Activated T-cell treated with anti-CD3 and anti-CD28 coated beads, Interleukin-2, amount 50 U/mL, for 1 hour (primary cell): ENCODE measurements at places on chromosomes 2 and 18.

DNA sequence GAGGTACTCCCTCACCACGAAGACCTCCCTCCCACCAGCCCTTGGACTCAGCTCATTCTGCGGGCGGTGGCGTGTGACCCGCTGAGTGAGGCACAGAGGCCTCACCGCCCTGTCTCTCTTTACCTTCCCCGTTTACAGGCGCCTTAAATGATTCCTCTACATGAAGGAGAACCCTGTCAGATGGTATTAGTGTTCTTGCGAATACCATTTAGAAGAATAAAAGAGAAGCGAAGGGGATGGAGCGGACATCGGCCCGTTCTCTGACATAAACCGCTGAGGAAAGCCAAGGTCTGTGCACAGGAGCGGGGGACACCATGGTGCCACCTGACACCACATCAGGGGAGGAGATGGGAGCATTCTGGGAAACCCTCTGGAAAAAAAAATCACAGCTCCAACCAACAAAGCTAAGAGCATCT lies 179.8 kb downstream of the HDAC4 start:
- DNase-seq = no peak

- DNase-seq = no peak
Observed at GRCh38 chr2:71803398-71803797, 344.3 kb downstream of the CYP26B1 start.

DNA sequence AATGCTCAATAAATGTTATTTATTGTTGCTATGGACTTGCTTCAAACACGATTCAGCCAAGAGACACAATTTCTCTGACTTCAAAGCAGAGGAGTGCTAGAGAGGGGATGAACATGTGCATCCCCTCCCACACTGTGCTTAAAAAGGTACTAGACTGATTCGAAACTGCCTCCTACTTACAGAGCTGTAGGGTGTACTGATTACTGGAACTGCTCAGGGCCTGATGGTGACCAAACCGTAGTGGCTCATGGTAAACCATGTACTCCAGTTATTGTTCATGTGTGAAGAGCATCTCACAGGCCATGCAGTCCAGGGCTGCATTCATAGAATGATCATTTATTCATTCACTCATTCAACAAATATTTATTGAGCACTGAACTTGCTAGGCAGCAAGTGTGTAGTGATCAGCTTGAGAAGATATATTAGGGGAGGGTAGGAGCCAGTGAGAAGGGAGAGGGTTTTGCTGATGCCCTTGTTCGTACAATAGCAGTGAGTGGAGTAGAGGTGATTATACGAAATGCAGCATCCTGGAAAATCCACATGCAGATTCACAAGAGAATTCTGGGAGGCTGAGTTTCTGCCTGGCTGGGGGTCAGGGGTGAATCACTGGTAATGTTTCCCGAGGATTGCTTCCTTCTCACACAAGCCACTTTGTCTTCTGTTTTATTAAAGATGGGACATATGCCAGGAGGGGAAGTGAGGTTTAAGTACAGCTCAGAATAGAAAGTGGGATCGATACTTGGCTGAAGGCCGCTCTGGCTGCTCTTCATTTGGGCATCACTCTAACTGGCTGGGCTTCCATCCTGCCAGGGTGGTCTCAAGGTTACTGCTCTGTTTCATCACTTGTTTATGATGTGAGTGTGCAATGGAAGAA lies 245.4 kb downstream of the RAD51AP2 start:
- no peak for DNase-seq

DNA sequence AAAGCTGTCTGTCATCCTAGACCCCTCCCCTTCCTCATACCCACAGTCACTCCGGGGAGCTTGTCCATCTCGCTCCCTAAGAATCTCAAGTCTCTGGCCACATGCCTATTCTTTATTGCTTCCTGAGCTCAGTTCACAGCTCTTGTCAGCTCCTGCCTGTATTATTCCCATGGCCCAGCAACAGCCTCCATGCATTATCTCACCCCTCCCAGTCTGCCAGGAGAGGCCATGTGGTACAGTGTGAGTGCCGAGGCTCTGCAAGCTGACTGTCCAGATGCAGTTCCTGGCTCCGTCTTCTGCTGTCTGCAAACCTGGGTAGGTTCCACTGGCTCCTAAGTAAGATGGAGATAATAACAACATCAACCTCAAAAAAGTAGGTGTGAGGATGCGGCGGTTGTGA lies 79.7 kb downstream of the MRPS9 start:
- DNase-seq = no peak

- no peak for DNase-seq
Observed at GRCh38 chr18:35971661-35972196, 750 bp upstream of the RMP24 start.

DNA sequence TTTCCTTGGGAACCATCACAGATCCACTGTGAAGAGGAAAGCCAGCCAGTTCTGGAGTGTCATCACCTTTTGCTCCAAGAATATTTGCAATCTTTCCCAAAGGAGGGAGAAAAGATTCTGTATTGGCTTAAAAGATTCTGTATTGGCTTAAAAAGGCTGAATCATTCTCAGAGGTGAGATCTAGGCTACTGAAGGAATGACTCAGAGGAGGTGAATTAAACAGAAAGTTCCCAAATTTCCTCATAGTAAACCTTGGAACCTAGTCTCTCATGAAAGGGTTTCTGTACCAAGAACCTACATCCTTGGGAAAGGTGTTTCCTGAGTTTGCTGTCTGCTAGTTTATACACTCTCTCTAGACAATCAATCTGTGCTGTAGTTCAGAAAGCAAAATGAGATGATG lies 34.1 kb upstream of the GRB14 start:
- DNase-seq = no peak

DNA sequence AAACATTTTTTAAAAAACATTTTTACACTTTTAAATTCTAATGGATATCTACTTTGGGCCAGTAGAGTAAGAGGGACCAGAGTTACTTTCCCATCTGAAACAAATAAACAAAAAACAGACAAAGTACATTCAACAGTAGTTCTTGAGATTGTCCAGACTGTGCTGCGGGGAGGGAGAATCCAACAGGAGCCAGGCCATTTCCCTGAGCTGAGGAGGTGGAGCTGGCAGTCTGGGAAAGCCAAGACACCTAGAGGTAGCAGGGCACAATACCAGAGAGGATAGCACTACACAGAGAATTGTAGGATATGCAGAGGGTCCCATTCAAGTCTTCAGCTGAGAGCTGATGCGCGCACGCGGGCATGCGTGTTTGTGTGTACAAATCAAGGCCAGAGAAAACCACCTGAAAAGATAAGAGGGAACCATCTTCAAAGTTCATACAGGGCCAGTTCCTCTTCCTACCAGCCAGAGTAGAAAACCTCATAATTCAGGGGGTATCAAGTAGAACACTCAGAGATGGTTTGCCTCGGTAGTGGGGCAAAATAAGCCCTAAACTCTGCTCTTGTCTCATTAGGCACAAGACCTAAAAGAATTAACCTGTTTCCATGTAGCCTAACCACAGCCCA lies 44.0 kb downstream of the PTRHD1 start:
- no peak for DNase-seq

DNA sequence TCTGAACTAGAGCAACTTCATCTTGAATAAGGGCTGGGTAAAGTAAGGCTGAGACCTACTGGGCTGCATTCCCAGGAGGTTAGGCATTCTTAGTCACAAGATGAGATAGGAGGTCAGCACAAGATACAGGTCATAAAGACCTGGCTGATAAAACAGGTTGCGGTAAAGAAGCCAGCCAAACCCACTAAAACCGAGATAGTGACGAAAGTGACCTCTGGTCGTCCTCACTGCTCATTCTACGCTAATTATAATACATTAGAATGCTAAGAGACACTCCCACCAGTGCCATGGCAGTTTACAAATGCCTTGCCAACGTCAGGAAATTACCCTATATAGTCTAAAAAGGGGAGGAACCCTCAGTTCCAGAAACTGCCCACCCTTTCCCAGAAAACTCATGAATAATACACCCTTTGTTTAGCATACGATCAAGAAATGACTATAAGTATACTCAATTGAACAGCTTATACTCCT lies 109.1 kb downstream of the FIGN start:
- no peak for DNase-seq

- no peak for DNase-seq
Observed at GRCh38 chr2:170221317-170222288, 43.7 kb downstream of the MYO3B start.

- no peak for DNase-seq
Observed at GRCh38 chr2:222477962-222478608, 53.7 kb downstream of the SGPP2 start.

- DNase-seq = no peak
Observed at GRCh38 chr2:189849550-189849949, 65.3 kb downstream of the PMS1 start.

DNA sequence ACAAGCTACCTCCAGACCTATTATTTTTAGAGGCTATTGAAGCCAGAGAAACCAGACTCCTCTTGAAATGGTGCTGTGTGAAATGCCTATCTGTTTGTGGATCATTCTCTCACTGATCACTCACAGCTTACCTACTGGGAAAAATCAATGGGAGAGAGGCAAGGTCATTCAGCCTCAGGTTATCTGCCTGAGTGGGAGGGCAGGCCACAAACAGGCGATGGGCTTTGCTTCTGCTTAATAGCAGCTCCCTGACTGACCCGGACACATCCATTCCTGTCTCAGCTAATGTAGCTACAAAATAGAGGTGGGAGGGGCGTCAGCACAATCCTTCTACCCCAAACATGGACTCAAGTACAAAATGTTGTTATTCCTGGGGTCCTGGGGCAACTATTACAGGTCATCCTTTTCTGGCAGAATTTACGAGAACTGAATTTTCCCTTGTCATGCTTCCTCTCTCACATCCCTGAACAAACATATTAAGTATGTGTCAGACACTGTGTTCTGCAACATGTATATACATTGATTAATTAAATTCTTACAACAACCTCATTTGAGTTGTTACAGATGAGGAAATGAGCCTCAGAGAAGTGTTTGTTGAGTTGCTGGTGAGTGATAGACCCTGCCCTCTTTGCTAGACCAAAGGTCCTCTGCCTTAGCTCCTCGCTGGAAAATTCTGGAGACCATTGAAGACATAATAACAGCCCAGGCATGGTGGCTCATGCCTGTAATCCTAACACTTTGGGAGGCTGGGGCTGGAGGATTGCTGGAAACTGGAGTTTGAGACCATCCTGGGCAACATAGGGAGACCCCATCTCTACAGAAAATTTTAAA lies 60.5 kb downstream of the CDK15 start:
- DNase-seq = no peak

GRCh38 chr2:23794234-23794633 lies 132.7 kb downstream of the ATAD2B start:
- DNase-seq = no peak

DNA sequence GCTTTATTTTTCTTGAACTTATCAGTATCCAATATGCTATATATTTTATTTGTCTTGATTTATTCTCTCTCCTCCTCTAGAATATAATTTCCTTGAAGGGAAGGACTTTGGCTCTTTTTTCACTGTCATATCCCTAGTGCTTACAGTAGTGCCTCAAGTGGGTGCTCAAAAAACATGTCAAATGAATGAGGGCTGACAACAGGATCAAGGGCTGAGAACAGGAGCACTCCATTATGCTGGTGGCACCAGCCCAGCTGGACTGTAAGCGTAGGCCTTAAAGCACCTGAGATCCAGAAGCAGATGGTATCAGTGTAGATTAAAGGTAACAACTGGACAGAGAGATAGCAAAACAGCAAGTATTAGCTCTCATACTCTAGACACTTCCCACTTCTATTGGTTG lies 46.3 kb downstream of the PMS1 start:
- no peak for DNase-seq

- DNase-seq = no peak
Observed at GRCh38 chr2:222404151-222404905, 20.0 kb upstream of the SGPP2 start.

GRCh38 chr2:174247474-174248186 lies 702 bp downstream of the OLA1 start:
- DNase-seq = no peak

GRCh38 chr2:164808776-164809175 lies 32.8 kb downstream of the COBLL1 start:
- no peak for DNase-seq

GRCh38 chr2:8477552-8478470 lies 204.0 kb upstream of the ID2 start:
- DNase-seq = no peak

DNA sequence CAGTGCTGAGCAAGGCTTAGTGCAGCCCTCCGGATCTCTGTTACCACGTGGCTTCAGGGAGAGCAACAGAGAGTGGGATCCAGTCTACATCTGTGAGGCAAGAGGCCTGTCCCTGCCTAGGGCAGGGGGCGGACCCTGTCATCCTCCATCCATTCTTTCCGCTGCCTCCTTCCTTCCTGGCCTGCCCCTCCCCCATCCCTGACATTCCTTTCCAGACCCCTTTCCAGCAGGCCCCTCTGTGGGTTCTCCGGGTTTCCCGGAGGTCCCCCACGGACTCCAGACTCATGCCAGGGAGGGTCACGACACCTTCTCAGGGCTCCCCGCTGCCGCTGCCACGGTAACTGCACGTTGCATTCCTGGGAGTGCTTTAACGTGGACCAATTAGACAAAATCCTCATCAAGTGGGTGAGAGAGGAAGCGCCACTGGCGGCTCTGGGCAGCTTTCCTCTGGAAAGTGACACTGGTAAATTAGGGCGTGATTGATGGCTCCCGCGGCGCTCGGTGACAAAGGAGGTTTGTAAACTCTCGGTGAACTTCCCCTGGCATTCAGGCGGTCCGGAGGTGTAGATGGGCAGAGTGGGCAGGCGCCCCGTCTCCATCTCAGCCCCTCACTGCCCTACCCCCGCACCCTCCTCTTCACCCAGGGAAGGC lies 11.4 kb downstream of the ATOH8 start:
- DNase-seq = no peak

DNA sequence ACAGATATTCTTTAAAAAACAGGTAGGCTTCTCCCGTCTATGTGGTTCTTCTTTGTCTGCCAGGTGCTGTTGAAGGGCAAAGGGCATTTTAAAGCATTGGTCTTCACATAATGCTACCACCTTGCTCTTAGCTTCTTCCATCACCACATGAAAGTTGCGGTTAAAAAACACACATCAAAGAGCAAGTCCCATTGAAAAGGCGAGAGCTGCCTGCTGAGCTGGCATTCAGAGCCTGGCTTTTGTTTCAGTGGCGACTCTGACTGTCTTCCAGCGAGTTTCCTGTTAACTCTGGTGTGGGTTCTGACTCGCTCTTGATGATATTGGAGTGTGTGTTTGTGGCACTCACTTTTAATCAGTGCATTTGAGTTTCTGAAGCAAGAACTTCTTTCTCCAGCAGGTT lies 624.9 kb upstream of the FANCL start:
- no peak for DNase-seq

DNA sequence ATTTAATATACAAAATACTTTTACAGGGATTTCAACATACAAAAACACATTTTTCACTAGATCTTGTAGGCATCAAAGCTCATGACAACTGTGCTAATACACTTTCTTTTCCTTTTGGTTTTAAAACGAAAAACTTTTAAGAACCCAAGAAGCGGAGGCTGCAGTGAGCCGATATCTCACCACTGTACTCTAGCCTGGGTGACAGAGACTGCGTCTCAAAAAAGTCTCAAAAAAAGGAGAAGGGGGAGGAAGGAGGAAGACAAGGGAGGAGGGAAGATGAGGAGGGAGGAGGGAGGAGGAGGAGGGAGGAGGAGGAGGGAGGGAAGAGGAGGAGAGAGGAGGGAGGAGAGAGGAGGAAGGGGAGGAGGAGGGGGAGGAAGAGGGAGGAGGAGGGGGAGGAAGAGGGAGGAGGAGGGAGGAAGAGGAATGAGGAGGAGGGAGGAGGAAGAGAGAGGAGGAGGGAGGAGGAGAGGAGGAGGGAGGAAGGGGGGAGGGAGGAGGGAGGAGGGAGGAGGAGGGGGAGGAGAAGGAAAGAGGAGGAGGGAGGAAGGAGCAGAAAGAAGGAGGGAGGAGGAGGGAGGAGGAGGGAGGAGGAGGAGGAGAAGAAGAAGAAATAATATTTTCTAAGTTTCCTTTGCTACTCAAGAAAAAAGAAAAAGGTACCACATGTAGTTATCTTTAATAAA lies 13.8 kb downstream of the ROCK2 start:
- DNase-seq = no peak

- DNase-seq = no peak
Observed at GRCh38 chr2:224211791-224212190, 172.7 kb upstream of the SERPINE2 start.
